ENCODE measurements at places on chromosomes 4 and X.

- DNase-seq: no peak
These were observed 89.6 kb downstream of the SCD5 start for GRCh38 chr4:82708982-82709381.

- DNase-seq: no peak
These were observed 112.3 kb upstream of the LIMCH1 start for GRCh38 chr4:41425650-41426049.

DNA sequence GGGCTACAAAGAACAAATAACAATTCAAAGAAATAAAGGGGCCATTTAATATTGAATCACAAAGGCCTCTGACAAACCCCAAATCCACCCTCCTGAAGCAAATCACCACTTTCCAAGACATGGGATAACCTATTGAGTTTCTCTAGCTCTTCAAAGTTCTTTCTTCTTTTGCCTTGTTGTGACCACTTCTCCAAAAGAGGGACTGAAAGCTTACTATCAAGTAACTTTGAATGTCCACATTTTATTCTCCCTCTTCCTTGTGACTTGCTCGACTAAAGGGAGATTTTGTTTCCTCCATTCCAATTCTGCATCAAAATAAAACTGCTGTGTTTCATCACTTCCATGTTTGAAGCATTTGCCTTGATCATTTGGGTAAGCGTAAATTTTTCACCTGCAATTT, 166.6 kb upstream of the SLC7A11 start:
- no peak for DNase-seq

- DNase-seq: peak; percentile 67
These were observed 3.2 kb upstream of the RS1 start for GRCh38 chrX:18674788-18675735.

GRCh38 chr4:156111686-156112085, 158.0 kb upstream of the CTSO start:
- DNase-seq: no peak

DNA sequence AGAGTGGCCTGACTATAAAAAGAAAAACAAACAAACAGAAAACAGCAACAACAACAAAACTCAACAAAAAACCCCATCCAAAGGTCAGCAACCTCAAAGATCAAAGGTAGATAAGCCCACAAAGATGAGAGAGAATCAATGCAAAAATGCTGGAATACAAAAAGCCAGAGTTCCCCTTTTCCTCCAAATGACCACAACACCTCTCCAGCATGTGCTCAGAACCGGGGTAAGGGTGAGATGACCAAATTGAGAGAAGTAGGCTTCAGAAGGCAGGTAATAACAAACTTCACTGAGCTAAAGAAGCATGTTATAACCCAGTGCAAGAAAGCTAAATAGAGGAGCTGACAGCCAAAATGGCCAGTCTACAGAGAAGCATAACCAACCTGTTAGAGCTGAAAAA, 43.5 kb upstream of the ANTXR2 start:
- DNase-seq: no peak

DNA sequence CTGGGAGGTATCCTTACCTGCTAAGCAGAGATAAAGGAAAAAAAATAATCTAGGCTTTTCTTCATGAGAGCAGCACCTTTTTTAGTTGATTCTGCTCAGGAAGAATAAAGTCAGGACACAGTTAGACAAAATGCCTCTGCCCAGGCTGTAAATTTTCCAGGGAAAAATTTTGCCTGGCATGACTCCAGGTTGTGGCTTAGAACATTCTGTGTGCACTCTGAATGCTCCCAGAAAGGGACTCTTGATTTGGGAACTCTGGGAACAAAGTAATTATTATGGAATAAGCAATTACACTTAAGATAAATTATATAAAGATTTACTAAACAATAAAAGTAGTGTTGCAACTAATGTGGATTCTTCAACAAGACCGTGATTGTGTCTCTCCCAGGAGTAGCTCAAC, 826.2 kb upstream of the TENM3 start:
- no peak for DNase-seq

- no peak for DNase-seq
These were observed 545.0 kb downstream of the GABRG1 start for GRCh38 chr4:45578874-45579273.

- no peak for DNase-seq
These were observed 217.7 kb downstream of the NR3C2 start for GRCh38 chr4:148224476-148224875.

- DNase-seq: no peak
These were observed 237.4 kb upstream of the UGT8 start for GRCh38 chr4:114361249-114361648.

DNA sequence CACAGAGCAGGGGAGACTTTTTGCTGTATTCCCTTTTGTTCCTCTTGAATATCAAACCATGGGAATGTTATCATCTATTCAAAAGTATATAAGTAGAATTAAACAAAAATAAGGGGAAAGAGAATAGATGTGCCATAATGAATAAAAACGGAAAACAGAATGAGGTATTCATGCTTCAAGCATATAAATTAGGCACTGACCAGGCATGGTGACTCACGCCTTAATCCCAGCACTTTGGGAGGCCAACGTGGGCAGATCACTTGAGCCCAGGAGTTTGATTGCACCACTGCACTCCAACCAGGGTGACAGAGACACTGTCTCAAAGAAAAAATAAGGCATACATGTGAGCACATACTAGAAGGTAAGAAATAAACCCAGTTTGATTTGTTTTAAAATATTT, 16.3 kb upstream of the NEUROG2 start:
- no peak for DNase-seq

DNA sequence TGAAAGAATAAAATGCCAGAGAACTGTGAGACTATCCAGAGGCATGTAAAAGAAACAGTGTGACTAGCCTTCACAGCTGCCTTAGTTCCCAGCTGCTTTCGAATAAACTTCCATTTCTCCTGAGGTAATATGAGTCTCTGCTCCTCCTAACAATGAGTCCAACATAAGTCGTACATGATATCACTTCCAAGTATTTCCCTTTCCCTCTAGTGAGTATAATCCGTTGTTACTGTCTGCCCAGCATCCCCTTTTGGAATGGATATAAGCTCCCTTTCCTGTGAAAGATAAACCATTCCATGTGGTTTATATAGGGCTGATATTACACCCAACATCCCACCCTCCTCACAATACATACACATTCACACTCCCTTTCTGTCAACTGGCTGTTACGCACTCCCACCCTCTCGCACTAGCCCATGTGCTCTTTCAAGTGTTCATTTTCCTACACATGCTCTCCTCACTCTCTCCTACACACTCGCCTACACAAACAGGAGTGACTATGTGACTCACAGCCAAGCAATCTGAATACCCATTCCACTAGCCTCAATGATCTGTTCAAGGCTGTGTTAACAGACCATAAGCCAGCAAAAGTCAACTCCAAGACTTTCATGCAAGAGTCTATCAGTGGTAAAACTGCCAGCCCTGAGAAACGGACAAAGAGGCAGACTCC, 5.0 kb downstream of the NAF1 start:
- DNase-seq: no peak

DNA sequence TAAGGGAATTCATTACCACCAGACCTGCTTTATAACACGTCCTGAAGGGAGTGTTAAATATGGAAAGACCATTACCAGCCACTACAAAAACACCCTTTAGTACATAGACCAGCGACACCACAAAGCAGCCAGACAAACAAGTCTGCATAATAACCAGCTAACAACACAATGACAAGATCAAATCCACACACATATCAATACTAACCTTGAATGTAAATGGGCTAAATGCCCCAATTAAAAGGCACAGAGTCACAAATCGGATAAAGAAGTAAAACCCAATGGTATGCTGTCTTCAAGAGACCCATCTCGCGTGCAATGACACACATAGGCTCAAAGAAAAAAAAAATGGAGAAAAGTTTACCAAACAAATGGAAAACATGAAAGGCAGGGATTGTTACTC, 36.9 kb downstream of the FGF16 start:
- DNase-seq: no peak

DNA sequence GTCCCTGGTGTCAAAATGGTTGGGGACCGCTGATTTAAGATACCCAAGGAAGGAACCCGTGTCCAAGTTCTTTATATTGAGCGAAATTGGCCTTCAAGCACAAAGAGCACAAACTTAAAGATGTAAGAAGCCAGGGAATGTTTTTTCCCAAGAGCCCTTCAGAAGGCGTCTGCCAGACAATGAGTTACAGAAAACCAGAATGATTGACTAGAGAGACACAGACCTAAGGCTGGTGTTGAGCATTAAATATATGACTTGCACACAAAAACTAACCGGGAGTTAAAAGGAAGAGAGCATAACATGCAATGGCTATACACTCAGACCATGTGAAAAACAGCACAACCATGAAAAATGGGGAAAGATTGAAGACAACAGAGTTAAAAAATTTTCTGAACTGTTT, 157.5 kb upstream of the FAM9B start:
- no peak for DNase-seq

- no peak for DNase-seq
These were observed 1666.4 kb upstream of the IGFBP7 start for GRCh38 chr4:58776627-58777026.

DNA sequence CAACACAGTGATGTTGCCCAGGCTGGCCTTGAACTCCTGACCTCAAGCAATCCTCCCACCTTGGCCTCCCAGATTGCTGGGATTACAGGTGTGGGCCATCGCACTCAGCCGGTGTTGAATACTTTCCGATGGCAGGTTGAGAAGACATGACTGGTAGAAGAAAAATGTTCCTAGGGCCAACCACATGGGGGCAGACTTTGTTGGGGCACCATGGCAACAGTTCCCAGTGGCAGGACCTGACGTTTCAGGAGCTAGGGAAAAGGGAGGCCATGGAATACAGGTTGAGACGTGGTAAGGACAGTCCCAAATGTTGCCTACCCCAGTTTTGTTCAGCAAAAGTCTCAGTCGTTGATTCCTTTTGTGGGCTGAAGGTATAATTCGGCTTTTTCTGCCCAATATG, 134.6 kb downstream of the ASMT start:
- peak; percentile 21 for DNase-seq

GRCh38 chrX:66015152-66015831, 24.6 kb downstream of the VSIG4 start:
- DNase-seq: no peak

- no peak for DNase-seq
These were observed 17.9 kb downstream of the ASMTL start for GRCh38 chrX:1434871-1435240.

DNA sequence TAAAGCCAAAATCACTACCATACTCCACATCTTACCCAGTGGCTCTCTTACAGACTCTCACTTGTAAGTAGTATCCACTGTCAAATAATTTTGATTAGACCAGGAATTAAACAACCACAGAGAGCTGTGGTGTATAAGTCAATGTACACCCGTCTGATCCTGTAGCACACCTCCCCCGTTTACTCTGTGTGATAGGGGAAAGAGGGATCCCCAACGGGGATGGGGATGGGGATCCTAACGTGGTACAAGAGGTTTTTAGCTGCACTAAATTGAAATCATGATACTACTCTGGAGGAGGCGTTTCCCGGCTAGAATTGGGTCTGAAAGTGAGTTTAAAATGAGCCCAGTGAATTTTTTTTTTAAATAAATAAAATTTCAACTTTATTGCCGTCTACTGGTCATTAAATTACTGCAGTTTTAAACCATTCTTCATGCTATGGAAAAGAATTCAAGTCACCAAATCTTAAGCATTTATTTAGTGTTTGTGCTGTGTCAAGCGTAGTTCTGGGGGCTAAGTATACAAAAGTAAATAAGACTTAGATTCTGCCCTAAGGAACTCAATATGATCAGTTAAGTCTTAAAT, 76.6 kb downstream of the INTS12 start:
- DNase-seq: no peak

DNA sequence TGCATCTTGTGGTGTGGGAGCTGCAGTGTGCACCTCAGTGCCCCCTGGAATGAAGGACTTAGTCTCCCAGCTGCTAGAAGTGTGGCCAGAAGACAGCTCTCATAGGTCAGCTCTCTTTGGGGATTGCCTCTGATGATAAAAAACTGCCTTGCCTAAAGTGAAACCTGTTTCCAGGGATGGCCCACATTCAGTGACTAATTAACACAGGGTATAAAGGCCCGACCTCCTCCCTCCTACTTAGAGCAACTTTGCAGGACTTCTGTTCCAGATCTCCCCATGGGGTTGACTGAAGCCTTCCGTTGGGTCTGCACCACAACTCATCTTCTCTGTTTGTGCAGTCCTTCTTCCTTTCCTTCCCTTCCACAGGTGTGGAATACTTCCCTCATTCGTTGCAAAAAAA, 53.2 kb downstream of the SPINK2 start:
- DNase-seq: no peak

- DNase-seq: no peak
These were observed 687 bp upstream of the ZNF275 start for GRCh38 chrX:153333266-153333665.

- no peak for DNase-seq
These were observed 141.7 kb downstream of the PAPSS1 start for GRCh38 chr4:107578321-107578720.

GRCh38 chrX:44303119-44303518, 40.4 kb downstream of the EFHC2 start:
- DNase-seq: no peak

DNA sequence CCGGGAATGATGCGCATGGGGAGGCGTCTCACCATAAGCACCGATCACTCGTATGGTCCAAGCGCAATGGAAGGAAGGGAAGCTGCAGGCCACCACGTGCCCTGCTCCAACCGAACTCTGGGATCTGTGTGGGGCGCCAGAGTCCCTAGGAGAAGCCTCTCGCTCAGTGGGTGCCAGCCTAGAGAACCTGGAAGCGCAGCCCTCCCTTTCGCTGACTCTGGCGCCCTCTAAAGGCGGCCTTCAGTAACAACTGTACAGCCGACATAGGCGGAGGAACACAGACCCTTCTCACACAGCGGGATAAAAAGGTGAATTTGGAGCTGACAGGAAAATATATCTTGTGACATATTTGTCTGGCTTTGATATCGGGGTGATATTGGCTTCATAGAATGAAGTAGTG, 76.0 kb downstream of the INTS6L start:
- peak; percentile 64 for DNase-seq

DNA sequence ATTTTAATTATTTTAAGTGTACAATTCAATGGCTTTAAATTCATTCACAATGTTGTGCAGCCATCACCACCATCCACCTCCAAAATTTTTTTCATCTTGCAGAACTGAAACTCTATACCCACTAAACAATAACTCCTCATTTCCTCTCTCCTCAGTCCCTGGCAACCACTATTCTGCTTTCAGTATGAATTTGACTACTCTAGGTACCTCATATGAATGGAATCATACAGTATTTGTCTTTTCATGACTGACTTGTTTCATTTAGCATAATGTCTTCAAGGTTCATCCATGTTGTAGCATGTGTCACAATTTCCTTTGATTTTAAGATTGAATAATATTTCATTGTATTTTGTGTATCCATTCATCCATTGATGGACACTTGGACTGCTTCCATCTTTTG, 46.9 kb downstream of the KIF4A start:
- no peak for DNase-seq

GRCh38 chrX:39560271-39560670, 537.5 kb downstream of the BCOR start:
- DNase-seq: no peak
